ENCODE measurements at places on chromosomes 2 and 18.

DNA sequence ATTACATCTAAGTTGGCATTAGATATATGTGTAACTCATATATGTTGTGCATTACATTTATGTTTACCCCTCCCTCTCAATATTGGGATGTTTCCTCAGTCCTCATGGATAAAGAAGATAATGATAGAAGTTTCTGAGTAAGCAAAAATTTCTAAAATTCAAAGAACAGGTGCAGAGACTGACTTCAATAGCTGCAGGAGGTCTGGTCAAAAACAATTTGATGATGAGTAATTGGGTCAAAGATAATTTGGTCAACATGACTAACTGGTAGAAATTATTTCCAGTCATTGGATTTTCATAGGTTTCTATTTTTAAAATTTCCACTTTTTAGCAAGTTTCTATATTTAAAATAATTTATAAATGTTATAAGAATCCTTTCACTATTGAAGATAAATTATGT, 1130.9 kb upstream of the SLC39A10 start:
- no peak for DNase-seq

- no peak for DNase-seq
Observed at GRCh38 chr18:7000484-7001096, 117.0 kb downstream of the LAMA1 start.

GRCh38 chr18:40046596-40046995, 1908.4 kb upstream of the PIK3C3 start:
- DNase-seq = no peak

DNA sequence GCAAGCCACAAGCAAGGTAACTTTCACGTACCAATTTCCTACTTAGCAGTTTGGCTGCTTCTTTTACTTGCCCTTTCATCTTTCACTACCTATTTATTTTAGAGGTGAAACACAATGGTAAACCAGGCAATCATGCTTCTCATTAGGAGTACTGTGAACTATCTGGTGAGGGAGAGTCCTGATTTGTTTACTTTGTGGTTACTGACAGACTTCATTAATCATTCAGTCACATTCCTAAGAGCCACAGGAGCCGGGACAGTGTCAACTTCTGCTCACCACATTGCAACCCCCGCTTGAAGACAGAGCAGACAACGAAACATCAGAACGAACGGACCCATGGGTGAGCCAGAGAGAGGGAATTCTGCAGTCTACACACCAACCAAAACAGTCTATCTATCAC, 28.8 kb downstream of the TUBB6 start:
- DNase-seq = no peak

GRCh38 chr2:25664183-25664964, 9.0 kb downstream of the DTNB start:
- no peak for DNase-seq

DNA sequence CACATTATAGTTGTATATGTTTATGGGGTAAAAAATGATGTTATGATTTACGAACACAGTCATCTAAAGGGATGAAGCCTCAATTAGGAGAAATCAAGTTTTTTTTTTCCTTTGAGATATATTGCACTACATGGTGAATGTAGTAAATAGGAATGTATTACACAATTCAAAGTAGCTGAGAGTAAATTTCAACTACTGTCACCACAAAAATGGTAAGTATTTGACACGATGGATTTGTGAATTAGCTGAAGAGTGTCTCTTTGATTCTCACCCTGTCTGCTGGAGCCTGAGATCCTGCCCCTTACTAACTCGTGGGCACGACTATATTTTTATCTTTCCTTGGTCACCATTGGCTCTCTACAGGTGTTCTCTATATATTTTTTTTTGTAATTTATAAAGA, 540.4 kb upstream of the DSEL start:
- DNase-seq = no peak

- DNase-seq = no peak
Observed at GRCh38 chr2:238847419-238847801, 475 bp upstream of the TWIST2 start.

DNA sequence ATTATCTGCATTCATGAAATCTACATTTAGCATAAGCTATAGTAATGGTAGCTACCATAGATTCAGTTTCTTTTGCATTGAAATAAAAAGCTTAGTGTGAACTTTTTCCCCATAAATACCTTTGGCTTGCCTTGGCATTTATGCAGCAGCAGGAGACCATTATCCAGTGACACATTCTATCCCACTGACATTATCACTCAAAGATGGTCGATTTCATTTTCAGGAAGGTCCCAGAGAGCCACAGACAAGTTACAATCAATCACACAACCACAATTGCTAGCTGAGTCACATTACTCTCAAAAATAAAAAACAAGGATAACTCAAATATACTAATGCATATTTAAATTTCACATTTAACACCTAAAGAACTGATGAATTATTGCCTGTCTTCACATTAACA, 512.7 kb upstream of the CDH2 start:
- no peak for DNase-seq

- DNase-seq = no peak
Observed at GRCh38 chr2:26668856-26669750, 23.4 kb upstream of the KCNK3 start.

- DNase-seq = no peak
Observed at GRCh38 chr2:207833251-207833751, 63.6 kb upstream of the FZD5 start.

DNA sequence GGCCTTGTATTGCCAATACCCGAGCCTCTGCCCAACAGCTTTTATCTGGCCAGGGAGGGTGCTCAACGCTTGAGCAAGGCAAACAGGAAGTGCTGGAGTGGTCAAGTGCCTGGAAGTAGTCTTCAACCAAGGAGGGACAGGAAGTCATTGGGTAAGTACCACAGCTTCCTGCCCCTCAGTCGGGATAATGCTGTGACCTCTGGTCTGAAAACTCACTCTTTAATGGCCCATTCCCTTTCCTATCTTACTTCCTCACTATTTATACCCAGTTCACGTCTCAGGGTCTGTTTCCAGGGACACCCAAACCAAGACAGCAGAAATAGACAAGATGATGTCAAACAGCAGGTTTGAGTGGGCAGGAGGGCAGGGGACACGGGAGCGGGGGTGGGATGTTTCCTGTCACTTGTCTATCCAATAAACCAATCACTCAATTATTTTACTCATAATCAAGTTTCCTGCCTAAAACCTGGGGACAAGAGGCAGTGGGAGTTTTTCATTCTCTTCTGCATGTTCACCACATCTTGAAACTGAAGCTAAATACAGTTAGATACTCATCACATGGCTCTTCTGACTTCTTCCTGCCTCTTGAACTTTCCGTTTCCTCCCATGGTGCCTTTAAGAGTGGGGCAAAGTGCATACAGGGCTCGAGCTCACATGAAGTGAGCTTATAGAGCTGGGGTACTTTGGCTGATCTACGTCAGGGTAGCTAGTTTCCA, 68.9 kb upstream of the CAB39 start:
- no peak for DNase-seq

GRCh38 chr2:33160191-33160590, 213.4 kb downstream of the LTBP1 start:
- no peak for DNase-seq

DNA sequence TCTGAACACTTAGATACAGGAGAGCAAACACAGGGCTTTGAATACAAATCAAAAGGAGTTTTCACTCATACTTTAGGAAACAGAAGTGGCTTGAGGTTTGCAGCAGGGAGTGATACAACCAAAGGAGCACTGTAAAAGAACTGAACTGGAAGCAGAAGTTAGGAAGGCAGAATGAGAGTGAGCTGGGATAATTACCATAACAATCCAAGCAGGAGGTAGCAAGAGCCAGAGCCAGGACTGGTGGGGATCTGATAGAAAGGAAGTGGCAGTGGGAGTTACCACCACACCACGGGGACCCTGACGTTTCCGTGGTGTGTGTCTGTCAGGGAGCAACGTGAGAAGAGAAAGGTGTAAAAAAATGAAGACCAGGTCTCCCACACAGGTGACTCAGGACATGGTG, 81.3 kb upstream of the EPB41L3 start:
- DNase-seq = no peak

- DNase-seq = no peak
Observed at GRCh38 chr2:233968556-233968955, 51.4 kb downstream of the TRPM8 start.

- DNase-seq = no peak
Observed at GRCh38 chr2:241967467-241968144, 98.1 kb downstream of the RTP5 start.

- no peak for DNase-seq
Observed at GRCh38 chr2:85772019-85772745, 18.4 kb downstream of the ATOH8 start.

DNA sequence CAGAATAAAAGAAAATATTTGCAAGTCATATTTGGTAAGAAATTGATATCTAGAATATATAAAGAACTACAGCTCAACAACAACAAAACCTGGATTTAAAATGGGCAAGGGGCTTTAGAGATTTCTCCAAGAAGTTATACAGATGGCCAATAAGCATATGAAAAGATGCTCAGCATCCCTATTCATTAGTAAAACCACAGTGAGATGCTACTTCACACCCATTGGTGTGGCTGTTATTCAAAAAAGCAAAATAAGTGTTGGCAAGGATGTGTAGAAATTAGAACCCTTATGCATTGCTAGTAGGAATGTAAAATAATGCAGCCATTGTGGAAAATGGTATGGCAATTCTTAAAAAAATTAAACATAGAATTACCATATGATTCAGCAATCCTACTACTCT, 29.8 kb downstream of the TANK start:
- DNase-seq = no peak

GRCh38 chr2:171541202-171541887, 19.1 kb downstream of the CYBRD1 start:
- DNase-seq = no peak

DNA sequence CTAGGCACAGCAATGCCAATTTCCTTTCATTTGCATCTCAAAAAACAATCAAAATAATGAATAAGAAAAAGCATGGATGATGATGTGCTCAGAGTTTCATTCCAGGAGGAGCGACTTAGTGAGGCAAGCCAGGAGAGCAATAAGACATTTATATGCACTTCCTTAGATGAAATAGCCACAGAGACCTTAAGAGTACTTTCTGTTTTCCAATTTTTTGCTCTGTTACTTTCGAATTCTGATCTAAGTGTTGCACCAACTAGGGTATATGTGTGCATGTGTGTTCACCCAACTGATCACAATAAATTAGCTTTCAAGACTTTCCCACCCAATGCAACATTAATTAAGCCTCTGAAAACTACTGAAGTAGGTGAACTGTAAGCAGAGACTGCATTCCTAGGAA, 709 bp downstream of the RAB27B start:
- DNase-seq = no peak

DNA sequence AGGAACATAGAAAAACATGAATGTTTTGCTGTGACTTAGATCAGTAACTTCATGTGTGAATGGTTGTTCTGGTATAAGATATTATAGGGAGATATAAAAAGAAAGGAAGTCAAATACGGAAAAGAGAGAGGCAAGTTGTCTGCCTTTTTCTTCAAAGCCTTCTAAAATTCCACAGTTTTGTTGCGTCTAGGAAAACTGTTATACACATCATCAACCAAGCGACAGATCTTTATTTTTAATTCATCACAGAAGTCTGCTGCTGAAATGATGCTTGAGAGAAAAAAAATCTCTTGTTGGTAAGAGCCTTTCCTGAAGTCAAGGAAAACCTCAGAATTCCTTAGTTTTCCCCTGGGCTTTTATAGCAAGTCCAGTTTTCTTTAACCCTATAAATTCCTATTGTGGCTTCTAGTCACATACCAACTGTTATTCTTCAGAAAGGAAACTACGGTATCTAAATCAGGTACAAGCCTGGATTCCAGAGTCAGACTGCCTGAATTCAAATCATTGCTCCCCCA, 36.3 kb upstream of the TANC1 start:
- DNase-seq = no peak

DNA sequence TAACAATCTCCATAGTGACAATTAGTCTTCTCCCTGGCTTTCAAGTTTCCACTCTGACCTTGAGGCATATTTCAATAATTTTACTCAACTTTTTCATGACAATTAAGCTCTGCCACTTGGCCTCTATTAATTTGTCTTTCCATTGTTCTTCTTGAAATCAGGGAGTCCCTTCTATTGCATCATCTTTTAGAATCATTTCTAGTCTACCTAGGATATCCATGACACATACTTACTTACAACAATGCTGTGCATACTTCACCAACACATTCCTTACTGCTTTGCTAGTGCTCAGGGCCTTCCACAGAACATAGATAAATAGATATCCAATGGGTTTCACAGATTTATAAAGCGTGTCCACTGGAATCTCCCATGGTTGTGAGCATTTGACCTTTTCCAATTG, 331.5 kb upstream of the LRP1B start:
- DNase-seq = no peak

DNA sequence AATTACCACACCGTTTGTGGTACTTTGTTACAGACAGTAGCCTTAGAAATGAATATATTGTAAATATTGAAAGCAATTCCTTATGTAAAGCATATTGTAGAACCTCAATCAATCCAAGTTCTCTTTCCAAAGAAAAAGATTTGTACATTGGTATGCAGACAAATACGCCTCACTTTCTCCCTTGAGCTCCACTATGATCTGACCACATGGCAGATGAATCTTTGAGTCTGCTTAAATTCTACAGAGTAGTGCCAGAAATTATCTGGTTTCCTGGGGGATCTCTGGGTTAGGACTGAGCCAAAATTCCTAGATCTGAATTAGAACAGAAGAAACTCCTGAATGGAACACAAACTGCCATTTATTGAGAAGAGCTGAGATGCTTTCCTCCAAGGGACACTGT, 99.0 kb downstream of the CPO start:
- DNase-seq = no peak

- no peak for DNase-seq
Observed at GRCh38 chr2:9737053-9737875, 106.0 kb upstream of the TAF1B start.

DNA sequence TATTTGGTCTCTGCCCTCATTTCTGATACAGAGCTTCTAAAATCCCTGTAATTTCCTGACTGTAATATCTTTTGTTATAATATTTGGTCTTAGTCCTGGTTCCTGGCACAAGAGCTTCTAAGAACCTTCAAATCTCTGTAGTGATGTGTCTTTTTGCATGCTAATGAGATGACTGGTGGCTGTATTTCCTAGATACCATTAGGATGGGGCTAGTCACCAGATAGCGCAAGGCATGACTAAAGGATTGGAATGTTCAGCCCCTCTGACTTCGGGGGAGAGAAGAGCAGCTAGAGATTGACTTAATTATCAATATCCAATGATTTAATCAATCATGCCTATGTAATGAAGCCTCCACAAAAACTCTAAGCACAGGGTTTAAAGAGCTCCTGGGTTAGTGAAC, 620.8 kb upstream of the ACVR2A start:
- no peak for DNase-seq

DNA sequence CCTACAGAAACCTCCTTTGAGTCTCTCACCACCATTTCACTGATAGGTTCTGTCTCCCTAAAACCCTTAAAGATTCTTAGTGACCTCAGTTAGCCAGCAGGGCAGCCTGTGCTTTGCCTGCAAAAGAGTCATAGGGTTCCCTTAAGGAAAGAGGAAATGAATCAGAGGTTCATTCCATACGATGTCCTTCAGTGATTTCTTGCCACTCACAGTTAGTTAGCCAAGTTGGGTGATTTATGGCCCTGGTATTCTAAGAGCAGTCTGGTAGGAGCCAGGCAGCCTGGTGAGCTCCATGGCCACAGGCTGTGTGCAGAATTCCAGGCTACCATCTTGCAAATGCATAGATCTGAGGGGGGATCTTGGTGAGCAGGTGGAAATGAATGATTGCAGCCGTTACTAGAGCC, 18.7 kb upstream of the CCBE1 start:
- DNase-seq = no peak
